ENCODE measurements at places on chromosomes 7 and 10.

DNA sequence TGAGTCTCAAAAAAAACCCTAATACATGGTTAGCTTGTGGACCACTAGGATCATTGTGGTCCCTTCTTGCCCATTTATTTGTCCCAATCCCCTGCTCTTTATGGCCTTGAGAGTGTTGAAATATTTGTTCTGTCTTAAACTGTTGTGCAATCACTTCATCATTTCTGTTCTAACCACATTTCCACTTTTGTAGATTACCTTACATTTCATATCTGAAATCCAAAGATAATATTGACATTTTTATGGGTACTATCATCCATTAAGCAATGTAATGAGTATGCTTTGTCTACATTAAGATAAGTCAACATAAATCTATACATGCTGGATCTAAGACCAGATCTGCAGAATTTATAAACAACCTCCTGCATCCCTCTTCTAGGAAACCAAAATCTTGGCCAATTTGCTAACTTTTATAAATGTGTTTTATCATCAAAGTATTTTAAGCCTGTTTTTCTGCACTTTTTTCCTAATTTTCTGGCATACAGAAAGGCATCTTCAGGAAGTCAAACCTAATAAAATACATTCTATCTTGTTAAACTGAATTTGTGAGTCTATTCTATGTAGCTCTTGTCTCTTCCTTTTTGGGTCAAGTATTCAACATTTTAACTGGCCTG is 359.4 kb upstream of the CELF2 start:
- no peak for DNase-seq

- DNase-seq = no peak
Observed at GRCh38 chr10:100683004-100683403, 62.4 kb upstream of the PAX2 start.

DNA sequence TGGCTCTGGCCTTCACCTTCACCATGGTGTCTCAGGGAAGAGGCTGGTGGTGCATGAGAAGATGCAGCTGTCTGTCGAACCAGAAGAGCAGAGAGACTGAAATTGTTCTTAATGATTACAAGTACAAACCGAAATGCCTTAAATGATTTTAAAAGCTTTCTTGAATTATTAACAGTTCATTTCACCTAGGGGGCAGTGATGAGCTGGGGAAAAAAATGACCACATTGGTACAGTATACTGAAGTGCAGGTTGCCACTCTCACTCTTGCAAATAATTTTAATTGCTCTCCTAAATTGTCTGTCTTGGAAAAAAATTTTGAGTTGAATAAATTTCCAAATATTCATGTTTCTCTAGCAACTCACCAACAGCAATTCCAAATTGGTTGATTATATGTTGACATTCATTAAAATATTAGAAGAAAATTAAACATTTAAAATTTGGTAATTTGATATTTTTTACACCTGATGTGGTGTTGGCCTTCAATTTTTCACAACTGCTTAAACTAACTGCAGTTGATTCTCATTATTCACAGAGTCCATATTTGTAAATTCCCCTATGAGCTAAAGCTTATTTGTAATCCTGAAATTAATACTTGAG is 692.6 kb downstream of the ZWINT start:
- no peak for DNase-seq

DNA sequence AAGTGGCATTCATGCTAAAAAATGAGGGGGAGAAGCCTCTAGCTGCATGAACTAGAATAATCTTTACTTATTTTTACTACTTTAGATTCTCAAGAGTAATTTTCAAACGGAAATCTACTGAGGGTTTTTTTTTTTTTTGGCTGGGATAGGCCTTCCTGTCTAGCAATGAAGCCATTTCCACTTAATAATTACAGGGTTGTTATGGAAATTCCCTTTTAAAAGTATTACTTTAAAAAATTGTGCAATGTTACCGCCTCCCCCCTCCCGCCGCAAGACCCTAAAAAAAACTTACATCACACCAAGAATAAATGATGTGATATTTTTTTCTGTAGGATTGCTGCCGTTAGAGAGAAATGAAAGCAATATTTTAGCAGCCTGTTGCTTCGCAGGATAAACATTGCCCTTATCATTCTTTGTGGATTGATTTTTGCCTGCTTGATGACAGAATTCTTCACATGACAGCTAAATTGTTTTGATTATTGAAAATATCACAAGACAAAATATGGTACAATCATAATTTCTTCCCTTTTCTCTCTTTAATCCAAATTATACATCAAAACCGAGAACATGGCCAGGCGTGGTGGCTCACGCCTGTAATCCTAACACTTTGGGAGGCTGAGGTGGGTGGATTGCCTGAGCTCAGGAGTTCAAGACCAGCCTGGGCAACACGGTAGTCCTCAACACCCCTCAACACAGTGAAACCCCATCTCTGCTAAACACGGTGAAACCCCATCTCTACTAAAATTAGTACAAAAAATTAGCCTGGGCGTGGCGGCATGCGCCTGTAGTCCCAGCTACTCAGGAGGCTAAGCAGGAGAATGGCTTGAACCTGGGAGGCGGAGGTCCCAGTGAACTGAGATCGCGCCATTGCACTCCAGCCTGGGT is 32.8 kb downstream of the ARL4A start:
- DNase-seq = no peak

DNA sequence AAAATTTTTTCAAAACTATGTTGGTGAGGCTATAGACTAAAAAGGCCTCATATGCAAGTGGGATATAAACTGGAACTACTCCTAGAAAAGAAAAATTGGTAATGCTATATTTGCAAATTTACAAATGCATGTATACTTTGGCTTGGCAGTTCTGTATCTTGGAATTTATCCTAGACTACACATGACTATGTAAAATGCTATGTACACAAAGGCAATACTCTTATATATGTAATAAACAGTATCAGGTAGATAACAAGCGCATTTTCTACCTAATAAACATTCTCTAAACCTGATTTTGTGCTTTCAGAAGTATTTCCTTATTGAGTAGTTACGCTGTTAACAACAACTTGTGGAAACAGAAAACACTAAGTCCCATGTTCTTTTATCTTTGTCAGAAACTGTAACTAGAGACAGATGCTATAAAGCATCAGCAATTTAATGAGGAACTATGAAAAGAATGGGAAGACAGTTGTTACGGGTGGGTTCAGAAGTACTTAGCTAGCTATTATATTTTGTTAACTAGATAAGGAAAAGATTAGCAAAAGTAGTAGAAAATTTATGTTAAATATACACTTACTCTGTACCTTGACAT is 107.8 kb downstream of the ARHGAP12 start:
- DNase-seq = no peak

DNA sequence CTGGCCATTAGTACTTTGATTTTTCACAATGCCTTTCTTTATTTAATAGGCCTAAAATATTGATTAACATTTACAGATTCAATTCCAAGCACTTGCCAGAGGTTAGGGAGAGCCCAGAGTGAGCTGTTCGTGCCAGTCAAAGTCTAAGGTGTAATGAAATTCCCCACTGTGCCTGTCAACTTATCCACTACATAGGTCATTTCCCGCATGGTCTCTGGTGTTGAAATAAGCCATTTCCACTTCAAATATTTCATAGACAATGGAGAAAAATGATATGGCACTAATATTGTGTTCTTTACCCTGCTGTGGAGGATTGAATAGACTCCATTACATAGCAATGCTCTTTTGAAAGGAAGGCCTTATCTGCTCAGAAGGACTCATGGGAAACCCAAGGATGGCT is 978.1 kb upstream of the CELF2 start:
- DNase-seq = no peak

DNA sequence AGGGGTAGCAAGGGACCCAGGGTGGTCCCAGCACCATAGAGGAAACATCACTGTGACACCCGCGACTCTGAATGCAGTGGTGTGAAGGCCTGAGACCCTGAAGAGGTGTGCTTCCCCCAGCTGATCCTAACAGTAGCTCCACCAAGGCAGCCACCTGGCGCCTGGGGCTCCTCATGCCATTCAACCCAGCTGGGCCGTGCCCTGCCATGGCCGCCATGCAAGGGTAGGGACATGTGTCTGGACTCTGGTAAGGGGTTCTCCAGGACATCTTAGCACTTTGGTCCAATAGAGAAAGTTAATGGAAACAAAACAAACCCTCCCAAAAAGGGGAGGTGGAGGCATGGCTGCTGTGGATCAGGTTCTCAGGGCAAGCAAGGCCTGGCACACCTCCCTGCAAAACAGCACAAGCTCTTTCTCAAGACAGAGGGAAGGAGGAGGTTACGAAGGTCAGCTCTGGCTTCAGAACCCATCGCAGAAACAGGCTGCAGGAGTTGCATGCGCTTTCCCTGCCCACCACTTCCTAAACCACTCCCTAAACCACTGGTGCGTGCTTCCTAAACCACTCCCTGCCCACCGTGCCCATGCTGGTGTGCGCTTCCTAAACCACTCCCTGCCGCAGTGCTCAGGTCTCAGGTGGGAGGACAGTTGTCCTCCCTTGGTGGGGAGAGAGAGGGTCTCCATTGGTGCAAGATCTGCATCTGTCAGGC is 108.7 kb downstream of the LARP4B start:
- DNase-seq = no peak

DNA sequence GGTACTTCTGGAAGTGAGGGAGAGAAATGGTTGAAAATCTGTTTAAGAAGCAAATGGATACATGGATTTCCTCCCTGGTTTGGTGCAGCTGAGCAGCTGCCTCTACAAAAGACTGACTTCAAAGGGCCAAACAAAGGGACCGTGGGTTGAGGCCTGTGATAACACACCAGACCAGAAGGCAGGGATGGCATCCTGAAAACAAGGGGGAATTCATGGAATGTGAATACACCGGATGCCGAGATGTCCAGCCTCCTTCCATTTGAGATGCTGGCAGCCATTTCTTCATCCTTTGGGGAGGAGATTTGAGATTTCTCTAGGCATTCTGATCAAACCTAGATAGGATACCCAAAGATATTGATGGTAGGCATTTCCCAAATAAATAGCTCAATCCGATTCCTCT is 36.9 kb downstream of the TAF3 start:
- no peak for DNase-seq

GRCh38 chr10:89238956-89239644 is 12.5 kb downstream of the LIPA start:
- DNase-seq = no peak

DNA sequence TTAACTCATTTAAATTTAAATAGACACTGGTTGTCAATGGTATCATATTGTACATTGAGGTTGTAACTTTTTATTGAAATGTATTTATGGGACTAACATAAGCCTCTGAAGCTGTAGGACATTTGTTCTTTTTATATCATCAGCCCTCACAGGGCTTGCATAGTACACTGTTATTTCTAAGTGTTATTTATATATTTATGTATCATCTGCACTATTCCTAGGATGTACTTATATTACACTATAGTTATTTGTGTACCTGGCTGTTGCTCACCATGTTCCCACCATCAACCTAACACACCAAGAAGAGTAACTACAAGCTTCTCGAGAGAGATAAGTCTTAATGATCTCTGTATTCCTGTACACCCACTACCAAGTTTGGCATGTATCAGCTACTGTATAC is 224.7 kb downstream of the PPP1R3A start:
- DNase-seq = no peak

GRCh38 chr7:15463801-15464666 is 97.8 kb downstream of the AGMO start:
- DNase-seq = no peak

DNA sequence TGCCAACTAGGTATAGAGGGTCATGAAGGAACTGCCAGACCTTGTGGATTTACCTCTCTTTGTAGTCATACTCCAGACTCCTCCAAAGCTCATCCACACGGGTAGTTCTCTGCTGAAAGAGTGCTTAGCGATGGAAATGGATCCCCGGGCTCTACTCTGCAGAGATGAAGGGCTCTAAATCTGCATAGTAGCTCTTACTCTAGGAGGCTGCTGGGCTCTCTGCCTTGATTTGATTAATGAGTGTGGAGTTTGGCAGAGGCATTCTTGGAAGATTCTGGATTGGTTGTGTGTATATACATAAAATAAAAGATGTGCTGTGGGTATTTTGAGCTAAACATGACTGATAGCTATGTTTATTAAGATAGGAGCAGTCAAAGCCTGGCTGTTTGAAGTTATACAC is 21.3 kb upstream of the CPXM2 start:
- DNase-seq = no peak

DNA sequence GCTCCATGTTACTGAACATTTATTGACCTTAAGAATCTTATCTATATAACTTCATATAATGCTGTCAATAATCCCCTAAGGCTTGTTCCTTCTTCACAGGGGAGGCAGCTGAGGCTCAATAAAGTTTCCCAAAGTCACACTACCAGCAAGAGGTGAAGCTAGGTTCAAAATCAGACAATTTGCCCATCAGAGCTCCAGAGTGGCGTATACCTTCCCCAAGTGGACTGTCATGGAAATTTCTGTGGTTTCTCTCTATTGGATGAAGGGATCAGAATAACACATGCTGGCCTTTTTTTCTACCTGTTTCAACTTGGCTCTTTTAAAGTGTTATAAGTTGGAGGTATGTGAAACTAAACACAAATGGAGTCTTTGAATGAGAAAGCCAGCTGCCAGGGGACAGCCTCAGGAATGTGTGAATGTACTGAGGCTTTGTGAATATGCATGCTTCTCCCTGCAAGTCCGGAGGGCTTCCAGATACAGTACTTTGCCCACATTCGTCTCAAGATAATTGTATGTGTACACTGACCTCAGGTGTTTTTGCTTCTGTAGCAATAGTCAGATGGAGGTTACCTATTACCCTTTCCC is 656.3 kb upstream of the CELF2 start:
- no peak for DNase-seq

DNA sequence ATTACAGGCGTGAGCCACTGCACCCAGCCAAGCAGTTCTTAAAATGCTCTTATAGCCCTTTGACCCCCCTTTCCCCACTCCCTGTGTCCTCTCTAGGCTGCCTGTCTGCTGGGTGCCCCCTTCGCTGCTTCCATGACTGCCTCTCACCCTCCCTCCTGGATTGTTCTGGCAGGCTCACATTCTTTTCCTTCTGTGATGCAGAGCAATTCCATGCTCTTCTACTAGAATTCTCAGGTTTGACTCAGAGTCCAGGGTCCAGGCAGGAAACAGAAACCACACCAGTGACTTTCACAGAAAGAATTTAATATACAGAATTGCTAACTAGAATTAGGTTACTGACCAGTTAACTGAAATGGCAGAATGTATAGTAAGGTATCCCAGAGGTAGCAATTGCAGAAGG is 244.8 kb downstream of the BAMBI start:
- peak; percentile 65 for DNase-seq

GRCh38 chr7:138167222-138167621 is 91.0 kb downstream of the AKR1D1 start:
- DNase-seq = no peak

DNA sequence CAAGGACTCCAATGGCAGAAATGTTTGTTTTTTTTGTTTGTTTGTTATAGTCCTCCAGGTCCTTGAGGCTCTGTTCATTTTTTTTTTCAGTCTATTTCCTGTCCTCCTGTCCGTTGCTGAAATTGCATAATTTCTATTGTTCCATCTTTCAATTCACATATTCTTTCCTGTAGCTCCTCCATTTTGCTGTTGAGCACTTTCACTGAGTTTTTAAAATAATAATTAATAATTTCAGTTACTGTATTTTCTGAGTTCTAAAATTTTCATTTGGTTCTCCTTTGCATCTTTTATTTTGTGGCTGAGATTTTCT is 202.3 kb upstream of the AGR3 start:
- no peak for DNase-seq

- no peak for DNase-seq
Observed at GRCh38 chr10:79049931-79050895, 18.6 kb upstream of the ZMIZ1 start.

GRCh38 chr10:5698062-5698461 is 13.4 kb downstream of the TASOR2 start:
- no peak for DNase-seq
